ENCODE measurements at places on chromosomes 4 and X.

DNA sequence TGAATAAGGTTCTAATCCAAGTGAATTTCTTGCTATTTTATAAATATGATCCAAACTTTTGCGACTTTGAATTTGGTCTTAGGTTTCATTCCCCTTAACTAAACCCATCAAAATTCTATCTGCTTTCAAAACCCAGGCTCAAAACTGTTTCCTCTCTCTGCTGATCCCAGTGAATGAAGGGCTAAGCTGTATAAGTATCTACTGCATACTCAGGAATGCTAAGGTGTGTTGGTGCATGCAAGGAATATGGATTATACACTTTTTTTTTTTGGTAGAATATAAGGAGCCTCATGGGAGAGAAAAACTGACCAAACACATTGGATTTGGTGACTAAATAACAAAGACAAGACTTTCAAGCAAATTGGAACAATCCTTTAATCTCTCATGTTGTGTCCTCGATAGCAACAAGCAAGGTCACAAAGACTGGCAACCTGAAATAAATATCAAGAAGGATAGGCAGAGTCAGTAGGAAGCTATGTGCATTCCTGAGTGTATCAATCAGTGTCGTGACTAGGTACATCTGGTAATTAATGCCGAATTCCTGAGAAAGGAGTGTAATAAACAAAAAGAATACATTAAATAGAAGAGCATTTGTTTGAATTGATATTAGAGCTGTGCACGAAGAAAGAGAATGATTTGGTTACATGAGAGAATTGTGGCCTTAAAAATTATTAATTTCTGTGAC lies 74.3 kb upstream of the KCTD8 start:
- DNase-seq, result no peak

DNA sequence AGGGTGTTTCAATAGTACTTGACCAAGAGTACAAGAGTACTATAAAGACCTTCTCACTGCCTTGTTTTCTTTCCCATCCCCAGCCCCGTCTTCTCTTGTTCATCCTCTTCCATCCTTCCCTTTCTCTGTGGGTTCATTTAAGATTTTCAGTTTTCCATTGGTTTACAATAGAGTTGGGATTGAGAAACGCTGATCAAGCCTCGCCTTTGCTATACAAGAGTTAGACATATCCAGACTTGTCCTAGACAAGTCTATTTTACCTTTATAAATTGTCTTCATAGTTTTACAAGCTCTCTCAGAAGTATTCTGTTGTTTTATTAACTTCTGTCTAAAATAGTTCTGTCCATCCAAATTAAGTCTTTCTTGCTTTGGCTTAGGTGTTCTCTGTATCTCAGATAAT lies 29.6 kb upstream of the SCML1 start:
- DNase-seq, result no peak

GRCh38 chr4:168879188-168879587 lies 130.9 kb downstream of the CBR4 start:
- no peak for DNase-seq

- no peak for DNase-seq
Measured at GRCh38 chrX:46551494-46552128, 6.4 kb upstream of the ZNF674 start.

- DNase-seq, result no peak
Measured at GRCh38 chrX:101619364-101619763, 1.6 kb upstream of the ARMCX6 start.

DNA sequence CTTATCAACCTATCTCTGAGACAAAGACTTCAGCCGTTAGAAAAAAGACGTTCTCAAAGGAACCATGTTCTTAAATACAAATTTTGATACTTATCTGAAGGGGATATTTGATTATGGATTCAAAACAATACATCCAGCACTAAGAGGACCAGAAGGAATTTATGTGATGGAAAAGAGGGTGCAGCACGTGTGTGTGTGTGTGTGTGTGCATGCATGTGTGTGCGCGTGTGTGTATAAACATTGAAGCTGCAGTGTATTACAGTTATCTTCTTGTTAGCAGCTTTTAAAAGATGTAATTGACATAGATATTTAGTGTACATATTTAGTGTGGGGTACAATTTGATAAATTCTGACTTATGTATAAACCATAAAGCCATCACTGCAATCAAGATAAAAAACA lies 44.9 kb downstream of the ANK2 start:
- DNase-seq, result no peak

DNA sequence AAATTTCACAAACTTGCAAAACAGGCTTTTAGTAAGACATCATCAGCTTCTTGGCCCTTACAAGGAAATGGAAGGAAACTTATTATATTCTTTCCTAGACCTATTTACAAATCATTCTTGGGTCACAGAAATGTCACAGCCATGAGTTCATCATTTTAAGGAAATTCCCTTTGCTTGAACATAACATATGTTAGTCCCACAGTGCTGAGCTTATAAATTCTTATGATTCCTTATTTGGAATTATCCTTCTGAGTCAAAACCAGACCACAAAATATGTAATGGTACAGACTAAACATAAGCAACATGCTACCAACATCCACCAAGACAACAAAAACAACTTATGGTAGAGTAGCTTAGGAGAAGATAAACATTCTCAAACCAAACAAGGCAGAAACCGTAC lies 236.9 kb upstream of the CTSO start:
- no peak for DNase-seq

DNA sequence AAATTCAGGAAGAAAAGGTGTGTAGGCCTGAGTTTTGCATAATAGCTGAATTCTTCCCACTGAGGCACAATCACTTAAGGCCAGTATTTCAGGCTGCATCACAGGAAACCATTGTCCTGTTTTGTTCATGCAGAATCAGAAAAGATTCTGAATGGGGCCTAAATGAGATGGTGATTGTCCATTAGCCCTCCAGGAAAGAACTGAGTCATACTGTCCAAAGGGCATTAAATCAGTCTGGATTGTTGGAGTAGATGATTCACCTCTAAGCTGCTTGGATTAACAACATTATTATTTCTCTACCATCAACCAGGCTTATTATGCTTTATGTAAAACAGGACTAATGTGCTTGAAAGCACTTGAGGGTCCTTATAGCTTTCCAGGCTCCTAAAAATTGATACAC lies 36.2 kb downstream of the CT47B1 start:
- DNase-seq, result no peak

Measured in T-helper 1 cell (primary cell).